ENCODE measurements at places on chromosomes 3 and 15. TPM values are rescaled to one million over a fixed set of nuclear protein-coding genes. Genes with fewer than 3 reads are reported as not detected.
A peak's percentile ranks its signal among the peaks of the same experiment; 100 is the strongest.

Gene EBLN2
- total RNA-seq = 2.3 TPM

Gene CSTA
- total RNA-seq = 22.4 TPM

DNA sequence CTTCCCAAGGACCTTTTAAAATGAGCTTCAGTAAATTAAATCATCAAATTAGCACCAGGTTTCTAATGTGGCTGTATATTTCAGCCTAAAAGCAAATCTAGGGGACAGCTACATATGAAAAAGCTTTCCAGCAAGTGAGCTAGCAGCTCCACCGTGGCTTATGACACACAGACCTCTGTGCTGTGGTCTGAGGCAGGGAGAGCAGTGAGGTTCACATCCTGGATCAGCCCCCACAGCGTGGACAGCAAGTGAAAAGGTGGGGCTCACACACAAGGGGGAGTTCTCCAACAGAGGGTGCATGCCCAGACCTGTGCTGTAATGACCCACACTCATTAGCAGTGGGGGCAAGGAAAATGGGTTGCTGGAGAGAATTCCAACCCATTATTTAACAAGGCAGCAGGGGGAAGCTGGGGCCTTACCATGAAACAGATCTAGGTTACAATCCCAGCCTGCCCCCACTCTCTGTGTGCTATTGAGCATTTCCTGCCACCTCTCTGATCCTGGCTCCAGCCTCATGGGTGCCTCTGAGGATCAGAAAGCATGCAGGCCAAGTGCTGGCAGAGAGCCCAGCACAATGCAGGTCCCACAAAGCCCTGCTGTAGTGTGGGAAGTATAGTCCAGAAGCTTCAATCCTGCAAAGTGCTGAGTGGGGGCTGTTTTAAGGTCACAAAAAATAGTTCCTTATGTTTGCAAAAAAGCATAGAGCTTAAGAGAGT, 48.2 kb downstream of the RASGRF1 start:
- no peaks in the 10 kb centered on the region for H3K4me1 ChIP-seq
- no peaks in the 10 kb centered on the region for H3K36me3 ChIP-seq
- no peak overlapping the region for H3K4me3 ChIP-seq
- H3K27ac ChIP-seq = no peak overlapping the region

DNA sequence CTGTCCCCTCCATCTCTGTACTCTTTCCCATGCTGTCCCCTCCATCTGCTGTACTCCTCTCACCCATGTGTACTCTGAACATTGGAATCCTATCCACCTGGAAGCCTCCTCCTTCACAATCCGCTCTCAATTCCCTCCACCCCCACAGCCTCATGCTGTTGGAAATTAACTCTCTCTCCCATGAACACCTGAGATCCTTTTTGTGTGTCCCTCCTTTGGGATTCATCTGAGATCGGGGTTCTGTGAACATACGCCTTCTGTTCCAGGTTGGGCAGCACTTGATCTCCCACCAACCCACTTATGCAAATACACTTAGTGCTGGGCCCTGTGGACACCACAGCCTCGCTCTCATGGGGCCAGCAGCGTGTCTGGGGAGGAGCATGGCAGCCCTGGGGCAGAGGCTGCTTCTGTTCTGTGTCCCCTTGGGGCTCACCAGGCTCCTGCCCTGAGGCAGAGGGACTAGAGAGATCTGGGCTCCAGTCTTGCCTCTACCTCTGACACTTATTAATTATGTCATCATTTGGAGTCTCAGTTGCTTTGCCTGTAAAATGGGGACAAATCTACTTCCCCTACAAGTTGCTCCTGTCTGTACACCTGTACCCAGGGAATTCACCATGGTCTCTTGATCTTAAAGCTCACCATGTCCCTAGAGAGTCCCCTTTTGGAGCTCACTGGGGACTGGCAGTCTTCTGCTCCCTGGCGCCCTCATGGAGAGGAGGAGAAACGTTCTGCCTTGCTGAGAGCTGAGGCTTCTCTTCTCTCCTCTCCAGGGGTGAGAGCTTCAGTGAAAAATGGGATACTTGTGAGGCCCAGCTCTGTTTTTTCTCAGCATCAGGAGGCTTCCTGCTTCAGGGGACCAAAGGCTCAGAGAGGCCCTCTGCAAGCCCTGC, 42.7 kb downstream of the ITGA11 start:
- H3K27me3 ChIP-seq = peaks cover 10% of the 10 kb centered on the region
- DNase-seq = peak; percentile 19
- H3K27ac ChIP-seq = no peak overlapping the region
- H3K36me3 ChIP-seq = no peaks in the 10 kb centered on the region
- H3K4me1 ChIP-seq = peaks cover 6% of the 10 kb centered on the region

Gene ACSBG1
- total RNA-seq = 67.1 TPM

GRCh38 chr15:41494190-41494921, 682 bp downstream of the ITPKA start:
- no peak overlapping the region for H3K27ac ChIP-seq
- peak overlapping the region; percentile 75 for H3K4me3 ChIP-seq
- DNase-seq = no peak
- H3K4me1 ChIP-seq = peaks cover 35% of the 10 kb centered on the region

DNA sequence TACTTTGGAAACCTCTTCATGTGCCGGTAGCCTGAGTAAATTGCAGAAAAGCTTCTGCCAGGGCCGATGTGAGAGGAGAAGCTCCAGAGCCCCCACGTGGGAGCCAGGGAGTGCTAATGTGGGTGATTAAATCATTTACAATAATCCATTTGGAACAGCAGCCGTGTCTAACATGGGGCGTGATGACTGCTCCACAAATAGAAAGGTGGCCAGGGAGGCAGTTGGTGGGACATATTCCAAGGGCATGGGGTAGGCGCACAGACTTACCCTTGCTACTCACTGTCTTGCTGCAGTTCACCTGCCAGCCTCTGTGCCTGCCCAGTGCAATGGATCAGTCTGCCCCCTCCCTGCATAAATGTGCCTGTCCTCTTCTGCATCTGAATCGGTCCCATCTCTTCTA, 39.3 kb upstream of the INSYN1 start:
- no peak overlapping the region for H3K4me3 ChIP-seq
- peaks cover 2% of the 10 kb centered on the region for H3K4me1 ChIP-seq
- no peak overlapping the region for H3K27ac ChIP-seq

Gene ZIC1
- 3.9 TPM for total RNA-seq

Gene PLXNB1
- total RNA-seq = 198 TPM

DNA sequence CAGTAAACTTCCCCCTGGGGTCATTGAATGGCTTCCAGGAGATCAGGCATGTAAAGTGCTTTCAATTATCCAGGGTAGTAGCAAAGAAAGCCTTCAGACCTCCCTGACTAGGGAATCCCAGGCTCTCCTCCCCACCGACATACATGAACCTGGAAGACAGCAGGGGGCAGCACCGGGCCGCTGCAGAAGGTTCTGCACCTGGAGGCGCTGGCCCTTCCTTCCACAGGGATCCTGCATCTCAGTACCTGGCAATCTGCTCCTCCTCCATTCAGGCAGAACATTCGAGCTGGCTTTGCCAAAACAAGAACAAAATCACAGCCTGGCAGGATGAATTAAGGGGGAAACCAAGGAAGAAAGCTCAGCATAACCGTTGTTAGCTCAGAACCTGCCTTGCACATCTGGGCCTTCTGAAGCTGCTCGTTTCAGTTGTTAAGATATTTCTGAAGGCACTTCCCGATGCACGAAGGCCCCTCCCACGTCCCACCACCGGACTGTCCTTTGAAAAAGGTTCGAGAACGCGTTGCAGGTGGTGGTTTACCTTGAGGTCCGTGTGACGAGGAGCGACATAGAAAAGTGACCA, 237.7 kb downstream of the SLCO3A1 start:
- peaks cover 6% of the 10 kb centered on the region for H3K4me1 ChIP-seq
- no peak overlapping the region for H3K27ac ChIP-seq
- no peak overlapping the region for H3K4me3 ChIP-seq
- peaks cover 7% of the 10 kb centered on the region for H3K36me3 ChIP-seq
- no peak for DNase-seq

Gene C15orf62
- 24.0 TPM for total RNA-seq

- H3K27ac ChIP-seq = no peak overlapping the region
- H3K36me3 ChIP-seq = no peaks in the 10 kb centered on the region
- no peak for DNase-seq
These were observed 1.1 kb downstream of the MON1A start for GRCh38 chr3:49928481-49929017.

DNA sequence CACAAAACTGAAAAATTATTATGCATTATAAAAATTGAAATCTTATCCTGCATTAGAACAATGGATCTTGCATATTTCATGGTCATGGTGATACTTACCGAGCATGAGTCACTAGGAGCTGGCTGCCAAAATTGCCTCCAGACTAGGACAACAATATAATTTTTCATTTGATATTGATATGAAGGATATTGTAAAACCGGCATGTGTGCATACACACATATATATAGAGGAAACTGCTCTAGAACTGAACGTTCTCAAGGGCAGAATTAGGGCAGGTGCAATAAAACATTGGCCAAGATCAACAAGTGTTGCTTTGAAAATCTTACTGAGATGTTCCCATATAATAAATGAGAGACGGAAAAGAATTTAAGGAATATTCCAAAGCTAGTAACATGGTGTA, 319.4 kb upstream of the POU1F1 start:
- H3K4me1 ChIP-seq = no peaks in the 10 kb centered on the region
- H3K27me3 ChIP-seq = no peaks in the 10 kb centered on the region
- H3K36me3 ChIP-seq = no peaks in the 10 kb centered on the region
- H3K4me3 ChIP-seq = no peak overlapping the region
- no peak for DNase-seq

GRCh38 chr3:120275618-120276017, 9.4 kb downstream of the GPR156 start:
- no peaks in the 10 kb centered on the region for H3K27me3 ChIP-seq
- no peak overlapping the region for H3K4me3 ChIP-seq
- no peak overlapping the region for H3K27ac ChIP-seq
- DNase-seq = no peak
- H3K36me3 ChIP-seq = no peaks in the 10 kb centered on the region

Gene UROC1
- not detected for total RNA-seq

Gene SLC22A14
- not detected for total RNA-seq

DNA sequence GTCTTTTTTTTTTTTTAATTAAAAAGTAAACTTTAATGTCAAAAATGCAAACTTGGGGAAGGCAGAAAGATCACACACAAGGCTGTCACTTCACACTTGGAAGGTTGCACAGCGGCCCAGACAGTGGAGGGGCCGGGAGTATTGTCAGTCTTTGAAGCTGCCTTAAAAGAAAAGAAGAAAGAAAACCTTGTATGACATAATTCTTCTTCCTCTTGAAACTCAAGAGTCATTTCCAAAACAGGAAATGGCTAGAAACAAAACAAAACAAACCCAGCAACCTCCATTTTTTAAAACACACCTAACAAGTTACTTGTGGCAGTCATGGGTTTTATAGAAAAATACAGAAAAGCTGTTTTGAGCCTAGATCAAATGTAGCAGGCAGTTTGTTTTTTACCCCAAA, 68.1 kb upstream of the MAGI1 start:
- no peaks in the 10 kb centered on the region for H3K4me1 ChIP-seq
- no peak for DNase-seq
- H3K4me3 ChIP-seq = no peak overlapping the region
- H3K27me3 ChIP-seq = no peaks in the 10 kb centered on the region
- H3K36me3 ChIP-seq = no peaks in the 10 kb centered on the region

DNA sequence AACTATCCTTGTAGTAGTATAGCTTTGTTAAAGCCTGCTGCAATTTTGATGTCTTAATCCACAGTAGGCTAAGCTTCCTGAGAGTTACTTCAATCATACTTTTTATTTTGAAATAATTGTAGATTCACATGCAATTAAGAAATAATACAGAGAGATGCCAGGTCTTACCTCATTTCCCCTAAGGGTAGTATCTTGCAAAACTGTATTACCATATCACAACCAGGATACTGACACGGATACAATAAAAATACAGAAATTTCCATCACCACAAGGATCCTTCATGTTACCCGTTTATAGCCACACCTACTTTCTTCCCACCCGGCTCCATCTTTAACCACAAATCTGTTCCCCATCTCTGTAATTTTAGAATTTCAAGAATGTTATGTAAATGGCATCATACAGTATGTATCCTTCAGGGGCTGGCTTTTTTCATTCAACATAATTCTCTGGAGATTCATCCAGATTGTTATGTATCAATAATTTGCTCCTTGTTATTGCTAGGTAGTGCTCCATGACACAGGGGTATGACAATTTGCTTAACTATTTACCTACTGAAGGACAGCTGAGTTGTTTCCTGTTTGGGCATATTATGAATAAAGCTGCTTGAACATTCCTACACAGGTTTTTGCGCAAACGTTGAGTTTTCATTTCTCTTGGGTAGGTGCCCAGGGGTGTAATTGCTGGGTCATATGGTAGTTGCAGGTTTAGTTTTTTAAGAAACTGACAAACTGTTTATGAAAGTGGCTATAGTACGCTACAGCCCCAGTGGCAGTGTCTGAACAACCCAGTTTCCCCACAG, 21.6 kb downstream of the BDH1 start:
- no peaks in the 10 kb centered on the region for H3K27me3 ChIP-seq
- H3K4me1 ChIP-seq = peaks cover 14% of the 10 kb centered on the region
- peak overlapping the region; percentile 46 for H3K27ac ChIP-seq
- no peak overlapping the region for H3K4me3 ChIP-seq
- no peak for DNase-seq
- H3K36me3 ChIP-seq = no peaks in the 10 kb centered on the region

Gene UQCRC1
- total RNA-seq = 294 TPM

Gene HRG
- not detected for total RNA-seq

- H3K36me3 ChIP-seq = no peaks in the 10 kb centered on the region
- no peak overlapping the region for H3K27ac ChIP-seq
- peak; percentile 53 for DNase-seq
- H3K4me3 ChIP-seq = no peak overlapping the region
- no peaks in the 10 kb centered on the region for H3K4me1 ChIP-seq
These were observed 110.9 kb downstream of the STXBP5L start for GRCh38 chr3:121018917-121019321.

Gene CLDN16
- total RNA-seq = 1.7 TPM

Gene CACNA2D3
- 1.1 TPM for total RNA-seq

DNA sequence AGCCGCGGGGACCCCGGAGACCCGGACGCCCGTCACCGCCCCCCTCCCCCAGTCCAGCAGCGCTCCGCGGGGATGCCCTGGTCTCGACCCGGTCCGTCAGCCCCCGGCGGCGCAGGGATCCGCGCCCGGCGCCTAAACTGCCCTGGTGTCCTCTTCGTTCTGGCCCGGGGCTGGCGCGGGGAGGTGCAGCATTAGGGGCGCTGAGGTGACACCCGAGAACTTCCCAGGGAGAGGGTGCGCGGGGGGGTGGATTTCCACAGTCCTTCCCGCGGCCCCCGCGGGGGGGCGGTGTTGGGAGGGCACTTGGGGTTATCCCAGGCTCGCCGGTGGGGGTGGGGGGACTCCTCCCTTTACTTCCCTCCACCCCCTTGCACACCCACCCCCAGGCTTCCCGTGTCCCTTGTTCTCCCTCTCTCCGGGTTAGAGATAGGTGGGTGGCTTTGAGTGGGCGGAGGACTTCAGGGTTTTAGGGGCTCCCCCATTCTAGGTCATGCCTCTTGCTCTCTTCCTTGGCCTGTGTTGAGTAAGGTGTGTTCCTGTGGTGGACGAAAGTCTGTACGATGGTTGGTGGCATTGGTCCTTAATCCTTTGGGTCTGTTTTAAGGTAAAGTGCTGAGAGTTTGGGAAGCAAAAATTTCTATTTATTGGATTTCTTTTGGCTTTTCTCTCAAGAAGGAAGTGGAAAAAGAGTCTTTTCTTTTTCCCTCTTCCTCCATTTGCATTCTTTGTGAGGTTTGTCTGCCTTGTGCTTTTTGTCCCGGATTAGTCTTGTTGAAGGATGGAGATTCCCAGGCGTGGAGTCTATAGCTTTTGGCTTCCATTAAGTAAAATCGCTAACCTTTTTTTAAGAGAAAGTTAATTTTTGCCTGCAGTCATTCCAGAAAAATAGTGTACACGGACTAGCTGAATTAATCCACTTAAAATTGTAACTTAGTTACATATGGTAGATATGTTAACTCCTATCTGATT, 811 bp downstream of the SKIL start:
- H3K36me3 ChIP-seq = no peaks in the 10 kb centered on the region
- peak overlapping the region; percentile 62 for H3K4me3 ChIP-seq
- peaks cover 46% of the 10 kb centered on the region for H3K4me1 ChIP-seq
- H3K27me3 ChIP-seq = no peaks in the 10 kb centered on the region

Measured in suprapubic skin (tissue), 4 donors.